HS-5 (cell line): ENCODE measurements at places on chromosomes 7 and 10.

- no peak for DNase-seq
These were observed 166.0 kb upstream of the TCF7L2 start for GRCh38 chr10:112784022-112784461.

DNA sequence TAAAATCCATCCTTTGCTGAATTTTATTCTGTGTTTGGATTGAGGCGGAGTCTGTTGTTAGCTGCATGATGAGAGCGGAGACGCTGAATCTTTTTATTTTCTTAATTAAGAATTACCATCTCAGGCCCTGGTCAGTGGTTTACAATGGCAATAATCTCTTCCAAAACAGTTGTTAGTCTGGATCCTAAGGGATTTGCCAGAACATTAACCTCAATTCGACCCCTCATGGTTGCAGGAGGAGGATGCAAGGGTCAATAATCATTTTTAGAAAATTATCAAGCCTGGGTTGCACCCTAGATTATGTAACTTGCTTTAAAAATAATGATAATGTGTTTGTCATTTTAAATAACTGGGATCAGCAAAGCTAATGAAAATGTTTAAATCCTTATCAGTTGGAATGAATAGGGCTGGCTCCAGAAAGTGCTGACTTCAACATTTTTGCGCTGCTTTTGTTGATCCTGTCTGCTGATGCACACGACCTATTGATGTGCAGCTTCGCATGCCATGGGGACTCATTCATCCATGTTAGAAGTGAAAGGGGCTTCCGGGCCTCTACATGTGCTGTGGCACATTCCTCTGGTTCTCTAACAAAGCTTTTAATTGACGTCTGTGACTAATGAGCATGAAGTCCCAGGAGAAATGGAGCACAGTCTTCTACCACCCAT lies 80.7 kb upstream of the KIAA1217 start:
- no peak for DNase-seq

- DNase-seq: no peak
These were observed 947.7 kb upstream of the SORCS1 start for GRCh38 chr10:108112218-108112617.

GRCh38 chr10:114356751-114357514 lies 47.4 kb downstream of the AFAP1L2 start:
- peak; percentile 1 for DNase-seq

DNA sequence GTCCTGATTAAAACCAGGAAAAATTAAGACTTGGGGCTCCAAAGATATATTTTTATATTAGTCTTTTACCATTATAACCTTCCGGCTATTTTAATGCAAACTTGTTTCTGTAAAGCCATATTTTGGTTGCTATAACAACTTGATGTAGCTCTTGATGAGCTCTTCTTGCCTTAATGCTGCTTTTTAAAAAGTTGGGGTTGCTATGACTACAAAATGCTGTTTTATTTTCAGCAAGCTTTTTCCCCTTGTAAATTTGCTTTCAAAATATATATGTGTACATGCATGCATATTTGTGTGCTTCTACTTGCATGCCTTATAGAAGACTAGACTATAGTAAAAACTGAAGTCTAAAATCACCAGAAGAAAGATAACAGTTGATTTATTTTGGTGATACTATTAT lies 99.7 kb downstream of the CSTF2T start:
- no peak for DNase-seq

- no peak for DNase-seq
These were observed 48.9 kb upstream of the ENO4 start for GRCh38 chr10:116800286-116800929.

DNA sequence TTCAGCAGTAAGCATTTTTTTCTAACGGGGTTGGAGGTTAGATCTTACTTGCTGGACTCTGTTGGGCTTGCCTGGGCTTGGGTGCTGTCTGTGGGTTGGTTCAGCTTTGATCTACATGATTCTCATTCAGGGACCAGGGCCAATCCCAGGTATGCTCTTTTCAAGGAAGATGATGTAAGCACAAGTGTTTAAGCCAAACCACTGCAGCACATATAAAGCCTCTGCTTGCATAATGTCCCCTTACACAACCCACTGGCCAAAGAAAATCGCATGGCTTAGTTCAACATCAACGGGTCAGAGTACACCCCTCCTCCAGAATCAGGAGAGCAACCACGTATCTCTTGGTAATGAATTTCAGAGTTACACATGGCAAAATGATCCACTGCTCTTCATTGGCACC lies 83.9 kb downstream of the DNAJB9 start:
- DNase-seq: no peak

GRCh38 chr7:24436131-24436920 lies 136.9 kb upstream of the PALS2 start:
- DNase-seq: no peak

DNA sequence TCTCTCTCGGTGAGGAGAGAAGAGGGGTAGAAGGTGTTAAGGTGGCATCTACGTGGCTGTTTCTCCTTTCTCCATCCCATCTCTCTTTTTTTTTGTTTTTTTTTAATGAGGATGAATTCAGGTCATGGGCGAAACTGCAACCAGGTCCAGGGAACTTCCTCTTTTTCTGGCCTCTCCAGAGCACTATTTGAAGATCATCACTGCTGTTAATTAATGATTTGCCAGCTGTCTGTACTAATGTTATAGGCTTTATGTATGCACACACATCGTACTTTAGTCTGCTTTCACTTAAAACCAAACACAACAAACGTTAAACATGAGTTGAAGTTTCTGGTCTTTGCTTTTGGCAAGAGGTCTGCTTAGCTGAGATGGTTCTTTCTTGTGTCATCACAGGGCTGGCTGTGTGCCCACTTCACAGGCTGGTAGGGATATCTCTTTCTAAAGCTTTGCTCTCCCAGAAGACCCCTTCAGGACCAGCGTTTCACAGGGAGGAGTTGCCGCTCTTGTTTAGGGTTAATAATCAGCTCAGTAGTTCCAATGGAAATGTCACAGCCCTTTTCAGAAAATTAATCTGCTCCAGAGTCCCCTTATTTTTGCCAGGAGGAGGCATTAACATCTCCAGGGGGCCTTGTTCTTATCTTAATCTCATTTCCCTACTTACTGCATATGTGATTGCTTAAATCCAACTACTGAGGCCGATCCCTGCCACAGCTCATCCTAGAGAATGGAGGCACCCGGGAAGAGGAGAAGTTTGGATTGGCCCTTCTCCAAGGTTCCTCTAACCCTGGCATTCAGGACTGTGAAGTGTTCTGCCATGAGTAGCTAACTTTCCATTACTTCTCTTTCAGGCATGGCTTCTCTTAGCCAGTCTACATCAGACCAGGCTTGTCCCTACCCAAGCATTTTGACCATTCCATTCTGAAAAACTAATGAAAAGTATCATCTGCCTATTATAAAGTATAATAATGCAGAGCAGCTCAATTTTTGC lies 273.9 kb upstream of the NFE2L3 start:
- no peak for DNase-seq

- DNase-seq: no peak
These were observed 3.4 kb downstream of the HOXA9 start for GRCh38 chr7:27161721-27162560.

DNA sequence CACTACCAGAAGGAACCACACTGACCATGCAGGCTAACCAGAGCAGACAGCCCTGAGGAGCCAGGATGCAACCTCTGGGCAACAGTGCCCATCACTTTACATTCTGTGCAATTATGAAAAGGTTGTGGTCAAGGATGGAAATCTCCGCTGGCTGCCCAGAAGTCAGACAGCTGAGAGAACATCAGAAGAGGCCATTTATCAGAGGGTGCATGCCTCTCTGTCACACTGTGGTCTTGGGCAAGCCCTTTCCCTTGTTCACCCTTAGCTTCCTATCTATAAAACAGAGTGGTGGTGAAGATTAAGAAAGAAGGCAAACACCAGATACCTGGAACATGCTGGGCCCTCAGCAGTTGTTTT lies 120.7 kb upstream of the GDF10 start:
- no peak for DNase-seq

GRCh38 chr7:129343099-129343700 lies 91.0 kb upstream of the STRIP2 start:
- DNase-seq: no peak

DNA sequence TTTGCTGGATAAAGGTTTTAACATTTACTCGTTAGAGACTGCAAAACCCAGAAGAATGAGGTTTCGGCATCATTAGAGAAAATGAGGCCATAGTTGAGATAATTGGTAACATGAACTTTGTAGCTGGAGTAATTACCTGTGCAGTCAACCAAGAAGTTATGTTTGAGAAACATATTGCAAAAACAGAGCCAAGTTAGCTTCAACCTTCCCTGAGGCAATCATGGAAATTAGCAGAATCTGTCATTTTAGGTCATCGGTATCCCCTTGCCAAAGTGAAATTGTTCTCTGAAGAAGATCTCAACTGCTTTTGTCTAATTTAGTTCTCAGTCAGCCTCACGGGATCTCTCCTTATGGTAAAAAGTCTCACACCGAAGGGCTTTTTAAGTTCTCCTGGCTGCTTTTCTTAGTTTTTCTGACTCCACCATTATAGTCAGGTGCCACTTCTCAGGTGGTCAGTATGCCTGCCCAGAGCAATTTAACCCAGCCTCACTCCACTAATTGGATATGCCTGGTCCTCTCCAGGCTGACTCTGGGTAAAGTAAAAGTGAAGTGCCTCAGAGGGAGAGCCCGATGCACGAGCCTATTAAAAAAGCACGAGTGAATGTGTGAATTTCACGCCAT lies 52.5 kb downstream of the NRCAM start:
- DNase-seq: no peak

DNA sequence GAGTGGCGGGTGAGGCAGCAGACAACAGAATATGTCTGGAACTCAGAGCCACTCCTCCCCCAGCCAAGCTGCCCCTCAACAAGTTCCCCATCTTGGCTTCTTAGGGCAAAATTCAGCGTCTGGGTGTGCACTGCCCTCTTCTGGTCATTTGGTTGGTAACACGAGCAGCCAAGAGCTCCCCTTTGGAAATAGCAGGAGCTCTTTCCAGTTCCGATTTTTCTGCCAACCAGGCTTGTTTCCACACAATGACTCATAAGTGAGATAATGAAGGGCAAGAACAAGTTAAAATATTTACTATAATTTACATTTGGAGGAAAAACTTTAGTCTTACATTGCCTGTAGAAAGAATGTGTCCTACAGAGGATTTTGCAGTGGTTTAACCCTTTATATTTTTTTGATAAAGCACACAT lies 70.5 kb downstream of the ADCYAP1R1 start:
- peak; percentile 68 for DNase-seq

GRCh38 chr7:98968621-98969020 lies 90.3 kb downstream of the TRRAP start:
- DNase-seq: no peak

- DNase-seq: no peak
These were observed 24.8 kb upstream of the ZNF800 start for GRCh38 chr7:127417346-127417745.

- no peak for DNase-seq
These were observed 94.7 kb upstream of the PPP2R2D start for GRCh38 chr10:131806146-131806545.

DNA sequence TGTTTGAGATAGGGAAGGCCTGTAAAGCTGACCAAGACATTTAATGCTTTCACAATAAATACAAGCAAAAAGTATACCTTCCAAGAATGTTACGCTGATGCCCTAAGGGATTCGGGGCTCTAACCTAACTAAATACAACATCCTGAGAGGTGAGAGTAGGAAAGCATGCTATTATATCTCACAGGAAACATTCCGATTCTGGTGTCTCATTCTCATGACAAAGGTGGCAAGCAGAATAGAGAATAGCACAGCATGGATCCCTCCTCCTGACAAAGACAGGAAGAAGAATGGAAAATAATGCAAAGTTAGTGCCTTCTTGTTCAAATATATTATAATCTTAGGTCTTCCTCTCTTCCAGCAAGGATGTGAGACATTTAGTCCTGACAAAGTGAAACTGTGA lies 504.3 kb downstream of the TFEC start:
- no peak for DNase-seq

- no peak for DNase-seq
These were observed 56.2 kb downstream of the UBE3C start for GRCh38 chr7:157194948-157195347.

DNA sequence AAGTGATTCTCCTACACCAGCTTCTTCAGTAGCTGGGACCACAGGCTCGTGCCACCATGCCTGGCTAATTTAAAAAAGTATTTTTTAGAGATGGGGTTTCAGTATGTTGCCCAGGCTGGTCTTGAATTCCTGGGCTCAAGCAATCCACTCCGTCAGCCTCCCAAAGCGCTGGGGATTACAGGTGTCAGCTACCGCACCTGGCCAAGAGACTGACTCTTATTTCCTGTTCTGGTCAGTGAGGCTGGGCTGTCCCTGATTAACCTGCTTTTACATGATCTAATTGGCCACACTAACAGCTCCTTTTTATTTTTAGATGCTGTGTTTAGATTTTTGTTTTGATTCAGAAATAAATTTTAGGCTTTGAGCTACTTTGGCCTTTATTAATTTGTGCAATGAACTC lies 203.9 kb downstream of the NXPH1 start:
- no peak for DNase-seq

GRCh38 chr7:136555933-136556332 lies 312.5 kb upstream of the CHRM2 start:
- no peak for DNase-seq

GRCh38 chr7:99644431-99644830 lies 27.7 kb downstream of the ZSCAN25 start:
- no peak for DNase-seq

DNA sequence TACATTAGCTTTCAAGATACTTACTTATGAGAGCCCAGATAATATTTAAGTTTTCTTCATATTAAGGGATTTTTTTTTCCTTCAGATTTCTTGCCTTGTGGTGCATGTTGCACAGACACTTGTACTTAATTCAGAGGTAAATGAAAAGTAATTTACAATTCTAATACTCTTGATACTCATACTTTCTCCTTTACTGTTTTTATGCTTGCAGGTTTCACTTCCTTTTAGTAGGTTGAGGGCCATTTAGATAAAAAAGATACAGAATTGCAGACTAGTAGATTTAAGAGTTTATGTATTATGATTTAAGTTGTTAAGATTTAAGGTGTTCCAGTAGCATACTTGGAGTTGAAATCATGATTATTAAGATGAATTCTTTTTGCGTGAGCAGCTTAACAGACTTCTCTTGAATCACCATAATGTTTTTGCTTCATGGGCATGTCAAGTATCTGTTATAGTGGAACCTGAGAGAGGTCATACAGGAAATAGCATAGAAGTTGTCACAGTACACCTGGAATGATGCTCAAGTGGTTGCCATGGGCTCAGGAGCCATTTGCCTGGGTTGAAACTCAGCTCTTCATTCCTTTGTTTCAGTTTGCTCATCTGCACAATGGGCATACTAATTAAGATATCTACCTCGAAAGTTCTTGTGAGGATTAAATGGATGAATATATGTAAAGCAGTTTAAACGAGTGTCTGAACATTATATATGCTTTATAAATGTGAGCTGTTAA lies 174.8 kb upstream of the PRPS1L1 start:
- DNase-seq: no peak

- DNase-seq: no peak
These were observed 325.7 kb downstream of the GATA3 start for GRCh38 chr10:8379906-8380832.
